ENCODE measurements at places on chromosomes 6 and 20.
A peak's percentile ranks its signal among the peaks of the same experiment; 100 is the strongest.

DNA sequence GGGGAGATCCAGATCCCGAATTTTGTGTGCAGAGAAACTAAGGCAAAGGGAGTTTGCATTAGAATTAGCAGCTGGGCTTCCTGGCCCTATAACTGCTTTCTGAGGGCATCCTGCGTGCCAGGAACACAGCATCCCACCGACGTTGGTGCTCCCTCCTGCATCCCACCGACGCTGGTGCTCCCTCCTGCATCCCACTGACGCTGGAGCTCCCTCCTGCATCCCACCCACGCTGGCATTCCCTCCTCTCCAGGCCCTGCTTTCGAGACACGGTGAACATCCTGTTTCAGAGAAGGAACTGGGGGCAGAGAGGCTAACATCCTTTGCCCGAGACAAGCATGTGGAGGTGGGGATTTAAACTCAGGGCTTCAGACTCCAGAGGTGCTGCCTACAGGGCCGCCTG, 44.4 kb downstream of the DACT2 start:
- no peak for DNase-seq

DNA sequence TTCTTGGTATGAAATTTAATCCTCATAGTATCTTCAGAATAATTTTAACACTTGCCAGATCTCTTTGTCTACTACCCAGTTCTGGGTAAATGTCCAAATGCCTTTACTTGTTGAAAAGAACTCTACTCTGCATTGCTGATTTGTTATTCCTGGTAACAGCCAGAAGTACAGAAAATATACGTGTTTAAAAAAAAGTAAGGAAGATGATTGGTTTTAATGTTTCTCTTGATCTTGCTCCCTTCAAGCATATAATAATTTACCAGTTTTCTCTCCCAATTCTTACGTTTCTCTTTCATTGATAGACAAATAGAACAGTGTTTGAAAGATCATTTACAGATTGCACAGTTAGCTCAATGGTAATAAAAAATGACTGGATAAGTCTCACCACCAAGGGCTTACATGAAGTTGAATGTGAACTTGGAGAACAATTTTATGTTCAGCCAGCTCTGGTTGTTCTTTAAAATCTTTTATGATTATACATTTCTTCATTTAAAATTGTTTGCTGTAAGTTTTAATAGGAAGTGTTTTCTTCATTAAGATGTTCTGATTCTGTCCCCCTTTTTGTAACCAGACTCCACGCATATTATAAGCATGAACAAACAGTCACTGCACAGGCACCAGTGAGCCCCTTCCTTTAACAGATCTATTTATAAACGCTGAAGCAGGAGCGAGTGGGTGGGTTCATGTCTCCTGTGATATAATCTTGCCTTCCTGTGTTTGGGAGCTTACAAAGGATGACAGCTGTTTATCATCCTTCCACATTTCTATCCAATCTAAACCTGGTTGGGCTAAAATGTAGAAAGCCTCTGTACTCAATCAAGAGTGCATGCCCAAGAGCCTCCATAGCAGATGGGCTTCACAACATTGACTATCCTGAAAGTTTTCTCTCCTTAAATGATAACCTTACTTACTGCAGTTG, 299.5 kb downstream of the PRL start:
- no peak for DNase-seq

DNA sequence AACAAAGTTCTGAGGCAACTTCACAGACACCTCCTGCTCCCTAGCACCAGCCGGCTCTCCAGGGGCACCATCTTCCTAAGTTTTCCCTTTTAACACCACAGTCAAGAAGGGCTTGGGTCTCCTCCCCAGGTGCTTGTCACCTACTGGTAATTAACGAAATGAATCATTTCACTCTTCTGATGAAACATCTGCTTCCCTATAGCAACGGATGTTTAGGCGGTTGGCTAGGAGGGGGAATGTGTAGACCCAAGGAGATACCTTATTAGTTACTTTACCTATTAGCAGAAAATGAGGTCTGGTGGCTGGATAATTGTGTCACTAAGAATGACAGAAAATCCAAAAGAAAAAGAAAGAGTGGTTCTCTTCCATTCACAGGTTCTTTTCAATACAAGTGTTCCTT, 46.3 kb upstream of the FABP7 start:
- no peak for DNase-seq

GRCh38 chr6:132663661-132664060, 4.7 kb upstream of the TAAR1 start:
- DNase-seq = no peak

- no peak for DNase-seq
These were observed 131.7 kb upstream of the COL21A1 start for GRCh38 chr6:56378966-56379585.

GRCh38 chr6:123965894-123966293, 162.2 kb downstream of the NKAIN2 start:
- peak; percentile 14 for DNase-seq

GRCh38 chr6:15575357-15576033, 87.3 kb downstream of the DTNBP1 start:
- DNase-seq = no peak

DNA sequence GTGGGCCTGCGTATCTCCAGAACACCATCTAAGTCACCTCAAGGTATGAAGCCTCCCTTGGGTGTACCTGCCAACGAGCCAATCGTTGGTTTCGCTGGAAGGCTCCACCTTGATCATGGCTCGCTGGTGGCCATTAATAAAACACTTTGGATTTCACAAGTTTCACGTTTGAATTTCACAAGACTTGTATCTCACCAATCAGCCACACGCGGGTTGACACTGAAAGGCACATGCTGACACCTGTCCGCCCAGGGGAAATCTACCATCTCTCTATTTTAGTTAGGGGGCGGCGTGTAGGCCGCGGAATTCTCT, 586 bp upstream of the HMGA1 start:
- no peak for DNase-seq

DNA sequence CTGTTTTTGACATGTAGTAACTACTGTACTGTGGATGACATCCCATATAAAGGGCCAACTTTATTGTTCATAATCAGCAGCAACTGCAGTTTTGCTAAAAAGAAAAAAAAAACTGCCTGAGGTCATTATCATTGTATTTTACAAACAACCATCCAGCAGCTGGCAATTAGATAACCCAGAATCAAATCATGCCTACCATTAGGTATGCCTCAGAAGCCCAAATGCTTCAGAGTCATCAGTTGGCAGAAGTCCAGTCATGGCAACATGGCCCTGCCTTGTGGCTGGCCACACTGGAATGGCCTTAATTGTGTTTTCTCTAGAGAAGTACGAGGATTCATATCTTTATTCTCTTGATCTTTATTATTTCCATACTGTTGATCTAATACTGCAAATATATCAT, 462.4 kb upstream of the NRSN1 start:
- DNase-seq = no peak

DNA sequence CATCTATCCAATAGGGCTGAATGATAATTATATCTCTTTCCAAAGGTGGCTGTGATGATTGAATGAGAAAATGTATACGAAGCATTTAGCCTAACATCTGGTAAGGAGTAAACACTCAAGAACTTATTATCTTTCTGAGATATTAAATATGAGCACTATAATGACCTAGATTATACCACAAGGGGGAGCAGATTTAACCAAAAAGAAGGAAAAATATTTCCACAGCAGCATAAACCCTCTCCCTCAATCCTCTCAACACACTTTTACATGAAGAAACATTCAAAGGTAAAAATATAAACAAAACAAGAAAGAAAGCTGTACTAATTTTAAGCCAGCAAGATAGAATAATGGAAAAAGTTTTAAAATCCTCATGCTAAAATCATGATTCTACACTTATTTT, 68.4 kb downstream of the SHPRH start:
- no peak for DNase-seq

- DNase-seq = no peak
These were observed 92.9 kb upstream of the ENPP5 start for GRCh38 chr6:46263707-46264086.

GRCh38 chr20:17966432-17967310, 1.9 kb downstream of the SNX5 start:
- peak; percentile 50 for DNase-seq

GRCh38 chr6:108117427-108118358, 43.2 kb upstream of the OSTM1 start:
- no peak for DNase-seq

DNA sequence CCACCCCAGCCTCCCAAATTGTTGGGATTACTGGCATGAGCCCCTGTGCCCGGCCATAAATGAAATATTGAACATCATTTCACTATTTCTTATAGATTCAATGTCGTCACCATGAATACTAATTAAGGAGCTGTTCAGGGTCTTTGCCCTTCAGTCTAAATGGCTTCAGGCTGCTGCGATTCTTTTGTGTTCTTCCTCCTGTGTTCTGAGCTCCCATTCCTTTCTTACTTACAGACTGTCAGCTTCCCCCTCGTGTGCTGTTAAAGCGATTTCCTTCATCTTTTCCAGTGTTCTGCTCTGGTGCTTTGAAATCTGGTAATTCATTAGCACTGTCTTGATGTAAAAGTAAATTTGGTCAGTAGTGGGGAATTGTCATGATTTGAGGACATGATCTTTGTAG, 63.3 kb upstream of the PRDM1 start:
- DNase-seq = no peak

GRCh38 chr6:72683797-72684196, 61.9 kb downstream of the KCNQ5 start:
- DNase-seq = no peak

GRCh38 chr6:163120223-163120622, 294.3 kb upstream of the QKI start:
- peak; percentile 20 for DNase-seq

GRCh38 chr6:34138191-34138590, 7.7 kb downstream of the GRM4 start:
- no peak for DNase-seq

- no peak for DNase-seq
These were observed 505.0 kb downstream of the PRKN start for GRCh38 chr6:162222521-162222920.

DNA sequence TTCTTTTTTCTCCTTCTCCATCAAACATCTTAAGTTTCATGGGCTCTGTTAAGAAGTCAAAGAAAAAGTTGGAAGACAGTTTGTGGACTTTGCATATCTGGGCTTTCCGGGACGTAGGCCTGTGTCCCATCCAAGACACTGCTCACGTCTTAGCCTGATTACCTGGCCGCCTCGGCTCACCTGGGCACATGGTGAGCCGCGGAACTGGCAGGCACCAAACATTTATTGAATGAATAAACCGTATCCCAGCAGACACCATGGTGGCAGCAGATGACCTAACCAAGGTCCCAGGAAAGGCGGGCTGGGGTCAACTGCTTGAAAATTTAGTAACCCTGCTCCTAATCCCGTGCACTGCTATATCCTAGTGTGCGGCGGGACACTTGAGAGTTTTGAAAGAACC, 35.6 kb downstream of the GNAS start:
- DNase-seq = no peak

DNA sequence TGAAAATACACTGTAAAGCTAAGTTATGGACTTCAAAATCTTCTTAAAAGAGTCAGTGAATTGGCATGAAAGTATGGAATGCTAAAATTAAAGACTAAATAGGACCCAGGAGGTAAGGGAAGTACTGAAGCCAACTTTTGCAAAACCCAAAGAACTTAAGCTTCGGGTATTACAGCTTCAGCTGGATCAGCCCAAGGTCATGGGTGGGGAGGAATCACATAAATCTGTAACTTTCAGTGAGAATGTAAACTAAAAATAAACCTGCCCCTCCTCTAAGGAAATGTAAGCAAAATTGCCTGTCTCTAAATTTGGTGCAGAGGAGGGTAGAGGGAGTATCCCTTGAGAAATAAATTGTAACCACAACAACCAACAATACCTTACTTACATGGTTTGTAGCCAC, 4.4 kb upstream of the MUC21 start:
- no peak for DNase-seq

GRCh38 chr6:38973178-38974057, 75.2 kb upstream of the GLP1R start:
- peak; percentile 35 for DNase-seq

DNA sequence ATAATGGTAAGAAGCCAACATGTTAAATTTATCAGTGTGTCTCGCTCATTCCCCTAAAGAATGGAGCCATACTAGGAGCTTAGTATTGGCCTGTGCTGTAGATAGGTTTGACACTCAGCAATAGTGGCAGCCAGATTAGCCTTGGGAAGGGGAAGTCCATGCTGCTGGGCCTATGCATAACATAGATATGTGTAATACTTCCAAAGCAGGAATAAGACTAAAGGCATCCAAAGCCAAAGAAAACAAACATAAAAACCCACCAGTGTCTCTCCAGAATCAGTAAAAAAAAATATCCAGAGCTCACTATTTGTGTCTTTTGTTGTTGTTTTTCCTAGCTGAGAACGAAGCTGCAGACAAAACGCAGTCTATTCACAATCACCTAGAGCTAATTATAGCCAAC, 104.2 kb upstream of the STXBP5 start:
- no peak for DNase-seq

GRCh38 chr20:61572789-61573188, 320.7 kb downstream of the CDH4 start:
- DNase-seq = no peak

DNA sequence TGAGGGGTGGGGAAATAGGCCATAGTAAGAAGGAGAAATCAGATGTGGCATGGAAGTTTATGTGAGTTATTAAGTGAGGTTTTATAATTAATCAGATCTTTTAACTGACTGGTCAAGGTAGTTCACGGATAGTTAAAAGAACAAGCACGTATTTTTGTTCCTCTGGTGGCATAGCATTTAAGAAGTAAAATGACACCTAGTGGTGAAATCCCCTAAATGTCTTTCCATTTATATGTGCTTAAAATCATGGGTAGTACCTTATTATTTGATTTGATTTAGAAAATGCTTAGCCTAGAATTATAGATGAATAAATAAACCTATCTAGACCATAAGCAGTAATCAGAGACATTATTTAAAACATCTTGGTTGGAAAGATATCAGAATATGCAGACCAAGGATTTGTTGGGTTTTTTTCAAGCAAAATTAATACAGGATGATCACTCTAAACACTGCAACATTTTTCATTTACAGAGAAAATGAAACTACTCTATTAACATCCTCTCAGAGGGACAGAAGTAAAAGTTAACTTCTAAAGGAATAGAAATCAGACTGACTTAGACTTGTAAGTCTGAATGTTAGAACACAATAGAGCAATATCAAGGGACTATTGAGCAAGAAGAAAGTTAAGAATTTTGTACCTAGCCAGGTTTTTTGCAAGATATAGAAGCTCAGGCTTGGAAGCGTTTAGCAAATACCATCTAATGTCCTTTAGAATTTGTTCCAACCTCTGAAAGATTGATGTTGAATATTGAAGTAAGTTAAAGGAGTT, 81.1 kb downstream of the STXBP5 start:
- no peak for DNase-seq

DNA sequence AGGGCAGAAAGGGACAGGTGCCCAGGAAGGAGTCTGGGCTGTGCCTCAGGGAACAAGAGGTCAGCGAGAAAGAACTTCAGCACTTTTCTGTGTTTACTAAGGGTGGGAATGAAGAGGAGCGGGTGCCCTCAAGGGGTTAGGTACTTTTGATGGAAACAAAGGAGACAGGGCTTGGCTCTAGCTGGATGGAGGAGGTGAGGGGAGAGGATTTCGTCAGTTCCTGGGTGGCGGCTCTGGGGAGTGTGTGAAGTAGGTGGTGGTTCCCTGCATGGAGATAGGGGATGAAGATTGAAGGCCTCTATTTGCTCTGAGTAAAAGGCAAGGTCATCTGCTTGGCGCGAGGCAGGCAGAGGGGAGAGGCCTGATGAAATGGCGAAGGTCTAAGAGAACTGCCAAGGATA, 40.0 kb upstream of the ANKRD60 start:
- no peak for DNase-seq

- no peak for DNase-seq
These were observed 1228.2 kb upstream of the CITED2 start for GRCh38 chr6:140602431-140603248.

GRCh38 chr6:132192631-132193030, 208.6 kb downstream of the MOXD1 start:
- no peak for DNase-seq

- DNase-seq = peak; percentile 11
These were observed 25.0 kb downstream of the ULBP1 start for GRCh38 chr6:149988550-149989346.

Data from HAP-1 (cell line).